ENCODE measurements at places on chromosomes 7 and 10.

DNA sequence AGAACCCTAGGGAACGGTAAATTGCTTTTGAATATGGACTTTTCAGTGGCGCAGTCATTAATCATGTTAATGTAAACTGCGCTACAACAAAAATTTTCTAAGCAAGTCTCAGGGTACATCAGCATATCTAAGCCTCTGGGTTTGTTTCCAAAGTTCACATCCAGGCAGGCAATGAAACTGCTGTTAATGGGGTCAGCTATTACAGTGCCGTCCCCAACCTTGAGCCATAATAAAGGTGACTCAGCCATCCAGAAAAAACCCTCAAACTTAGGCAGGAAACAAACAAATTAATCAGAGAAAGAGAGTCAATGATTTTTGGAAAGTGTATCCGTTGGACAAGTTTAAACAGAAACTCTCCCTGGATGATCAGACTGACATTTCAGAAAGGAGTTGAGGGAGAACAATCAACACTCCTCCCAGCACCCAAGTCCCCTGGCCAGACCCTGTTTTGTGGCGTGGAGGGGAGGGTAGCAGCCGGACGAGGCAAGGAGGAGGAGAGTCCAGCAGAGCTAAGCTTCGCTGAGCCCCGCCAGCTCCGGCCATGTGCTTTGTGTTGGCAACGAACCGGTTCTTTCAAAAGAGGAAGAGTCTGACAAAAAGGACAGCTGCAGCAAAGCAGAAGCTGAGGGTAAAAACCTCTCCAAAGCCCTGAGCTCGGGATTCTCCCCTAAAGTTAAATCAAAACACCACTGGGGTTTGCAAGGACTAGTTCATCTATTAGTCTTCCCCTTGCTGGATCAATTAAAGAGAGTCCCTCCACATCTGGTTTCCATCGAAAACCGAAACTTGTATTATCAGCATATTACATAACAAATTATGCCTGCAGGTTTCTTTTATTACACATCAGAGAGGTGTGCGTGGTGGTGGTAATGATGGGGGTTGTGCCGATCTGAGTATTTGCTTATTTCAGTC lies 3.6 kb downstream of the FAM53B start:
- DNase-seq, result no peak

- no peak for DNase-seq
Measured at GRCh38 chr10:130466271-130466997, 330.2 kb downstream of the GLRX3 start.

GRCh38 chr7:64630496-64630895 lies 35.4 kb upstream of the ZNF107 start:
- DNase-seq, result no peak

DNA sequence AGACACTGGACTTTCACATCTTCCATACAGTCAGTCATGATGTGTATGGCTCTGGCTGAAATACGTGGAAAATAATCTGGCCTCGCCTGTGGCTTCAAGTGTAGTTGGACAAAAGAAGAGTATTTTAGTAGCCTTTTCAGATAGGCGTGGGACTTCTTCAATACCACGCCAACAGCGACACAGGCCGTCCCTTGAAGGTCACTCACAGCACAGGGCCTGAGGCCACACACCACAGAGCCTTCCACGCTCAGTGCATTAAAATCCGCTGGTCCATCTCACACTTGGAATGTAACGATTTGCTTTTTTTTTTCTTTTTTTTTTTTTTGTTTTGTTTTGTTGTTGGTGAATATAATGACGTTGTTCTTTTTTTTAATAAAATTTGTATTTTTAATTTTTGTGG lies 51.8 kb upstream of the SUN1 start:
- DNase-seq, result no peak

- DNase-seq, result no peak
Measured at GRCh38 chr10:131207584-131208532, 103.7 kb downstream of the TCERG1L start.

DNA sequence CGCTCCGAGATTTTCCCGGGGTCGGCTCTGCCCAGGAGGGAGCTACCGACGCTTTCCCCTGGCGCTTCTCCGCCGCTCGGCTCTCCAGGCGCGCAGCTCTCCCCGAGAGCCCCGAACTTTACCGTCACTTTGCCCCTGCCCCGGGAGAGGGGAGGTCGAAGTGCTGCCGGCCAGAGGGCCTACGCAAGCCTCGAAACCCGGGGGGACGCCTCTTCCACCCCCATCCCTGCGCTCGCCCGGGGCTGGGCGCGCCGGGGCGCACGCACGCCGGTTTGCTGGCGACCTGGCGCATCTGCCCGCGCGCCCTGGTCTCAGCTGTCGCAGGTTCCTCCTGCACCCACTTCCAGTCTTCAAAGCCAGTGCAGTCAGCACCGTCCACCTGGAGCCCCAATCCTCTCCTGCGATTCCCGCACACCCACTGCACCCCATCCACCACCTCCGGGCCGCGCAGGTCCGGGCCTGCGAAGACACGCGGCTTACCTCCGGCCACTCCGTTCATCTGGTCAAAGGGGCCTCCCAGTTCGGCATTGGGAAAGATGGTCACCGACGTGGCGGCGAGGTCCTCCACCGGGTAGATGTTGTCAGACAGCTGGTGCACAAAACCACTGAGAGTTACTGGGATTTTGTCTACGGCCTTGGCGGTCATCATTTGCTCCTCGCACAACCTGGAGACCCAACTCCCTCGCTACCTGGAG lies 638 bp downstream of the EGR2 start:
- DNase-seq, result peak; percentile 33

DNA sequence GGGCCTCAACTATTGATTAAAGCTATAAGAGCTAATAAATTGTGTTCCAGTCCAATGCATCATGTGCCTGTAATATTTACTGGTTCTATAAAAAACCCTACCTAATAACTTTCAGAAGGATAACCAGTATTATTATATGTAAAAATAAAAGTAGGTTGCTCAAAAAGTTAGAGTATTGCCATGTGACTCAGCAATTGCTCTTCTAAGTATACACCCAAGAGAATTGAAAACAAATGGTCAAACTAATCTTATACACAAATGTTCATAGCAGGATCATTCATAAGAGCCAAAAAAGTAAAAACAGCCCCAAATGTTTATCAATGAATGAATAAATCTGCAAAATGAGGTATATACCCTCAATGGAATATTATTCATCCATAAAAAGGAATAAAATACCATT lies 89.5 kb upstream of the TES start:
- no peak for DNase-seq

DNA sequence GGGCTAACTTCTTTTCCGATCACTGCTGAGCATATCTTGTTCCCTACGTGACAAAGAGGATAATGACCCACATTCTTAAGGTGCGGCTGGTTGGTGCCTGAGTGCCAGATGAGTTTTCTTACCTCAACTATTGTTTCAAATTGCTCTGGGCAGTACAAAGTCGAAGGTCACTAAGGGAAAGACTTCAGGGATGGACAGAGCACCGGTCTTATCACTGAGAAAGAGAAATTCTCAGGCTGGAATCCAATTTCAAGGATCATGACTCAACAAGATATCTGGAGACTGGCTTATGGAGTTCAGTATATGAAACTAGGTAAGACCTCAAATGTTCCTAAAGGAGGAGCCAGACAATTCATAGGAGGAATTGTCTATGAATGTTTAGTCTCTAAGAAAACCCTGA lies 780.3 kb downstream of the SUGCT start:
- no peak for DNase-seq

DNA sequence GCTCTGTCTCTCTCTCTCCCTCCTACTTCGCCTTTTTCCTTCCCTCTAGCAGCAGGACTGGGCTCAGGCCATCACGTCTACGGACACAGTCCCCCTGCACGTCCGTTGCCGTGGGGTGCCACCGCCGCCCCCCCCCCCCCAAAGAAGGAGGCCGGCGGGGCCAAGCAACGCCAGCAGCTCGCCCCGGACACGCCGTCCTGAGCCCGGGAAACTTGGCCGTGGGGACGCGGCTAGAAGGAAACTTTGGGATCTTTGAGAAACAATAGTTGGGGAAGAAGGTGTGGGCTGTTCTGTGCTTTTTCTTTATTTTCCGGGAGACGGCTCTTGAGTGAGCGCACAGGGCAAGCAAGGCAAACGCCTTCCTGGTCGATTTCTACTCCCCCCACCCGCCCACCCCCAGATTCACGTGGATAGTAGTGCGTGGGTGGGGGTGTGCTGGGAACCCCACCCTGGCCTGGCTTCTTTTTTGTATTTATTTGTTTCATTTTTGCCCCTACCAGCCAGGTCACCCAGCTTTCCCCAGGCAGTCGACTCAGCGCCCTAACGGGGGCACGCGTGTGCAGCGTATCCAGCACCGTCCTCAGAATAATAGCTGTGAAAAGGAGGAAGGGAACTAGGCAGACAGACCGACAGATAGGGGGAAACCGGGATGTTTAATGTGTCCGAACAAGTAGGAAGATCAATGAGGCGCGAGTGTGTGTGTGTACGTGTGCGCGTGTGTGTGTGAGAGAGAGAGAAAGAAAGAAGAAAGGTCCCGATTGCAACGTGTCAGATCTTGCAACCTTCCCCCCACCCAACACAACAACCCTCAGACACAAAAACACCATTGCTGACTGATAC lies 1.4 kb downstream of the MXI1 start:
- DNase-seq, result peak; percentile 33

GRCh38 chr10:75050149-75050919 lies 61.1 kb upstream of the SAMD8 start:
- no peak for DNase-seq

- DNase-seq, result peak; percentile 75
Measured at GRCh38 chr10:4370376-4370775, 455.6 kb upstream of the AKR1E2 start.

GRCh38 chr7:19920705-19921104 lies 147.3 kb upstream of the TMEM196 start:
- DNase-seq, result no peak

GRCh38 chr10:126243971-126244370 lies 144.3 kb downstream of the ADAM12 start:
- DNase-seq, result peak; percentile 98

DNA sequence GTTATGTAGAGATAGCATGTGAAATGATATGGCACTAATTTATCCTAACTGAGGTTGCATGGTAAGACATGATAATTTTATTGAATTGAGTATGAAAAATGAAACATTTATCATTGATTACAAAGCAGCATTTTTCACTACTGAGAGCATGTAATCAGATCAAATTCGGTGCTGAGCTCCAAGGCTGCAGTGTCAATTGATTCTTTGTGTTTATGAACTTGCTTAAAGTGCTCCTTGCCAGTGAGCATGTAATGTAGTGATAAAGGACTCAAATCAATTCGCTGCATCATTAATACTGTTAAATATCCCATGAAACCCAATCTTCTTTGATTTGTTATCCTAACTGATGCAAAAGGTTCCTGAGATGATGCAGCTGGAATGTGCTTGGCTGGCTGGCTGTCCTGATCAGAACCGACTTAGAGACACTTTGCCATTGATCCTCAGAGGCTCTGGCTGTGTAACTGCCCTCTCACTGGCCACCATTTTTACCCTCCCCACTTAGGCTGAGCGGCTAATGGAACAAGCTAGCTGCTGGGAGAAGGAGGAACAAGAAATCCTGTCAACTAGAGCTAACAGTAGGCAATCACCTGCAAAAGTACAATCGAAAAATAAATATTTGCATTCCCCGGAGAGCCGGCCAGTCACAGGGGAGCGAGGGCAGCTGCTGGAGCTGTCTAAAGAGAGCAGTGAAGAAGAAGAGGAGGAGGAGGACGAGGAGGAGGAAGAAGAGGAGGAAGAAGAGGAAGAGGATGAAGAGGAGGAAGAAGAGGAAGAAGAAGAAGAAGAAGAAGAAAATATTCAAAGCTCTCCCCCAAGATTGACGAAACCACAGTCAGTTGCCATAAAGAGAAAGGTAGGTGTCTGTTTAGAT lies 89.8 kb upstream of the SAMD8 start:
- no peak for DNase-seq

- DNase-seq, result no peak
Measured at GRCh38 chr10:127715249-127715648, 21.7 kb upstream of the FOXI2 start.
